Fibroblast of gingiva (primary cell): ENCODE measurements at places on chromosomes 3 and 15.

DNA sequence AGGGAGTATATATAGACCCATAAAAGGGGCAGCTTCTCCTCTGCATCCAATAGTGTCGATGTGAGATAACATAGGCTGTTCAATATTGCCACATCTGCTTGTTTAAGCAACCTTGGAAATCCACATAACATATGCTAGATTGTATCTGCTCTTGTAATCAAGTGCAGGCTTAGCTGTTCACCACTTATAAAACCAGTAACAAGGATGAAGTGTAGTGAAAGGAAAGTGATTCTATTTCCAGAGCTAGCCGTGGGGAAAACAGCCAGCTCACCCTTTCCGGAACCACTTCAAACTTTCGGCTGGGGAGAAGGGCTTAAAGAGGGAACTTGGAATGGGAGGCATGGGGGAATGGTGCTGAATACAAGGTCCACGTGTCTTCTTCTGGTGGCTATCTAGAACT lies 204.0 kb downstream of the TAFA4 start:
- DNase-seq: no peak

DNA sequence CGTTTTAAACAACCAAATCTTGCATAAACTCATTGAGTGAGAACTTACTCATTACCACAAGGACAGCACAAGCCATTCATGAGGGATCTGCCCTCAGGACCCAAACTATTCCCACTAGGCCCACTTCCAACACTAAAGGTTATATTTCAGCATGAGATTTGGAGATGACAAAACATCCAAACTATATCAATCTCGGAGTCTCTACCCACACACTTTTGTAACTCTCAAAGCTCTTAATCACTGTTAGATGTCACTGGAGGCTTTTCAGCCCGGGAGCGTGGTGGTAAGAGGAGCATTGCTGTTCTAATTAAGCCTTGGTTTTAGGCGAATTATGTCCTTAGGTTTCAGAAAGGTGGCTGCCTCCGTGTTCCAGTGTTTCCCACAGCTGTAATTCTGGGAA lies 86.3 kb downstream of the CNTN6 start:
- DNase-seq: no peak

DNA sequence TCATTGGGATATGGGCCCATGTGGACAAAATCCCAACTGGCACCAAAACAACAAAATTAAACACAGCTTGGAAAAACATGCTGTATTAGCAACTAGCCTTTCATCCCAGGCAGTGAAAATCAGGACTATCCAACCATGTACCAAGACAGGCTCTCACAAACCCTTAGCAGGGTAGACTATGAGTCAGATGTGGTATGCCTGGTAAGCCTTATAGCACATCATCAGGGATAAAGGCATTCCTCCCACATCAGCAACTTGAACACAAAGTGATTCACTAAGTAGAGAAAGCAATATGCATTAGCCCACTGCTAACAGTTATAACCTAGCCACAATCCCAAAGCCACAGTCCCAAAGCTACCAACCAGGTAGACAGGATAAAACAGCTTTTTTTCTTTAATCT lies 8.0 kb downstream of the CEP152 start:
- DNase-seq: peak; percentile 75

DNA sequence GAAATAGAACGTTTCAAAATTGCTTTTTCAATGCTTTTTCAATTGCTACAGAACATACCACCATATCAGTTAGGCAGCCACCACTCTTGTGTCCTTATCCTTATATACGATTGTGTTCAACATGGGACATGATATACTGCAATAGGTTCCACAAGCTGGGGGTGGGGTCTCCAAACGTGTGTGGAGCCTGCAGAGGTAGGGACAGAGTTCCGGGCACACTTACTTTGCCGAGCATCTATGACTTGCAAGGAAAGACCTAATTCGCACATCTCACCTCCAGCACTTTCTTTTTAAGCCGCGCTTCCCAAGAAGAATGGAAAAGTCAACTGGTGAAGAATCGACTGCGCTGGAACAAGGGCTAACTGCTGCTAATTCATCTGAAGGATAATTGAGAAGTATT lies 39.6 kb upstream of the SFMBT1 start:
- DNase-seq: no peak

DNA sequence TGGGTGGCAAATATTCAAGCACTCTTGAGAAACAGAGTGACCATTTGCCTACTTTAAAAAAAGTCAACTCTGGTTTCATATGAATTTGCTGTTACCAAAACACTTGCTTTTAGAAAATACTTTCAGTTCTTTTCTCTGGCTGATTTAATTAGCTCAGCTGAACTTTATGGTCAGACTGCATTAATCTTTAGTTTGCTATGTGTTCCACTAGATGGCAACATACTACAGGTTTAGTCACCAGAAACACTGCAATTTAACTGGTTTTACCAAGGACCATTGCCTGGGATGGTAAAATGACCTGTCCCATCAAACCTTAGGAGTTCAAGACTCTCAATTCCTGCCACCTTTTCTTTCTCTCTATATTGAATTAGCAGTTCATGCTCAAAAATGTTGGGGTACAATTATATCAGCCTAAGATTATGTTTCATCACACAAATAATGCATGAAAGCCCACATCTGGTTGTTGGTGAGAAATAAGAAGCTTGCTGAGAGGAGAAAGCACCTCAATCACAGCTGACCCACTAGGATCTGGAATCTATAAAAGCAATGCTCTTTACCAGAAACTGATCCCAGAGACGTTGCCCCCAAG lies 14.2 kb downstream of the EIF4E3 start:
- DNase-seq: peak; percentile 57

- peak; percentile 76 for DNase-seq
Measured at GRCh38 chr15:79853492-79854328, 43.1 kb downstream of the MTHFS start.

DNA sequence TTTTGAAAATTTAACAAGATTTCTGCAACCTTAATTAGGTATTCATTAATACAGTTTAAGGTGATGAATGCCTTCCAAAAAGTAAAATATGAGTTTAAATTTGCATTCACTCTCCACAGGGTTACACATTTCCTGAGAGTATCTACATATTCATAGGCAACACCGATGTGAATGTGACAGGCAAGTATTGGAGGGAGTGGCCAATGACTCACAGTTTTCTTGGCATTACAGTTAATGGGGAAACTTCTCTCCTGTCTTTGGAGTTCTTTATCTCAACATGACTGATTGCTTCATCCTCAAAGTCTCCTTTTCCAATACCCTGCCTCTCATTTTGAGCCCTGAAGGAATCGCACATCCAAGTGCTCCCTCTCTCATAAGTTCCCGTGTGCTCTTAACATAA lies 181.9 kb upstream of the CHL1 start:
- no peak for DNase-seq

DNA sequence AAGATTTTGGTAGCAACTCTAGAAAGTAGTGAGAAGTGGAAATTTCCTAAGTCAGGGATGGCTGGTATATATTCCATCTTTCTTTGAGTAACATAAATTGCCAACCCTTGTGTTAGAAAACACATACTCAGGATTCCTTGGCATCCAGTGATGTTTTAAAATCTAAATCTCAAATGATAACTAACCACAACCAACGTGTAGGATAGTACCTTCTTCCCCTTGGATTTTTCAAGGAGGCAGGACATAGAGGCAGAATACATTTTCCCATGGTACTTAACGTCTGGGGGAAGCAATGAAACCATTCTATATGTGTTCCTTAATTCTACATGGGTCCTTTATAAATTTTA lies 93.4 kb downstream of the WDR76 start:
- no peak for DNase-seq
